ENCODE measurements at places on chromosomes 12 and 14.

DNA sequence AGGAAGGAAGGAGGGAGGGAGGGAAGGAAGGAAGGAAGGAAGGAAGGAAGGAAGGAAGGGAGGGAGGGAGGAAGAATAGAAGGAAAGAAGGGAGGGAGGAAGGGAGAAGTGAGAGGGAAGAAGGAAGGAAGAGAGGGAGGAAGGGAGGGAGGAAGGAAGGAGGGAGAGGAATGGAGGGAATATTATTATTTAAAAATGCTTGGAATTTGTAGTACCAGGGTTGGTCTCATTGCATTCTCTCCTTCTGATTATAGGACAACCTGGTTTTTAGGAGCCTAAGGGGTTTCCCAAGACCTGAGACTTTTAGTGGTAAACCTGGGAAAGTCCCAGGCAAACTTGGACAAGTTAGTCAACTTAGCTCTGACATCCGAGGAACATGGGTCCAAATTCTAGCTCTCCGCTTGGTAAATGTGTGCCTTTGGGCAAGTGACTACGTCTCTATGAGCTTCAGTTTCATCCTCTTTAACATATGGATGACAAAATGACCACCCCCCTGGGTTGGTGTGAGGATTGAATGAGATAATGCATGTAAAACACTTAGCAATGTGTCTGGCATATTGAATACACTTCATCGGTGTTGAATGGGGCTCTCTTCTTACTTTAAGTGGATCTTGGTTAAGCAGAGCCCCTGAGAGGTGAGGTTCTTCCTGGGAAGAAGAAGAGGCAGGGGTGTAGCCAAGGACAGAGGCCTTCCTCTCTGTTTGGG, 690.7 kb upstream of the TBX3 start:
- no peak for DNase-seq

DNA sequence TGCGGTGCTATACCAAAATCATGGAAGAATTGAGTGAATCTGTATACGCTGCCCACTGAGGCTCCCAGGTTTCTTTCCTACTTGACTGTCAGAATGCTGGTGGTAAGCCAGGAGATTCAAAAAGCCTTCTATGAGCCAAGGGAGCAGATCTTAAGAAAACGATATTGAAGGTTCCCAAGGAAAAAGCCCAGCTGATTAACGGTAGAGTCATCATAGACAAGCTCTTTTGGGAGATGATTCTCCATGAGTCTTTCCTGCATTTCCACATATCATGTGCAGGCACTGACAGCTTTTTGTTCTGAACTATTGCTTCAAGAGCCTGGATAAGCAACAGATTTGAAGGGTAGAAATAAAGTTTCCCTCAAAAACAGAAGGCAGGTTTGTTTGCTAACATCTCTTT, 17.5 kb downstream of the SLC35F4 start:
- no peak for DNase-seq

- no peak for DNase-seq
These were observed 154.2 kb upstream of the PARP11 start for GRCh38 chr12:4027412-4027811.

DNA sequence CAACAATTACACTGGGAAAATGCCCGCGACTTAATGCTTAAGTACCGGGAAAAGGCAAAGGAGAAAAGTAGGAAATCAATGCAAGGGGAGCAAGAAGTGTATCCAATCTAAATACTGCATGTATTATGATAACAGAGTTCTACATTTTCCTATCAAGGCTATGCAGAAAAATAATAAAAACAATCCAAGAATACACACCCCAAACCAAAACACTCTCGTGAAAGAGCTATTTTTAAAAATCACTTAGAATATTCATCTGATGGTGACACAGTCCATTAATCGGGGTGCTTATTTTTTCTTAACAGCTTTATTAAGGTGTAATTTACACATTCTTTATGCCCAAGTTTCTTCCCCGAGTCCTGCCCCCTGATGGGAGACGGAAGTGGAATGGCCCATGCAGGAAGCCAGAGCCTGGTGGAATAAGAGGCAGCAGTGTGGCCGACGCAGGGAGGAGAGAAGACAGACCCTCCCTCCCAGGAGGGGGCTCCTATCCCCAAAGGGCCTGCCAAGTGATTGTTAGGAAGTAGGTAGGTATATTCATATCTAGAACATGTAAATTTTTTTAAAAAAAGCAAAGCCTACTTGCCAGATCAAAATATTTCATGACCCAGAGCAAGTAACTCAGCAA, 174.3 kb downstream of the FOXN3 start:
- peak; percentile 45 for DNase-seq

GRCh38 chr14:21108791-21109190, 7.9 kb downstream of the TMEM253 start:
- no peak for DNase-seq

Data from coronary artery (tissue), 2 donors.